Kidney epithelial cell (primary cell): ENCODE measurements at places on chromosomes 4 and X.

GRCh38 chrX:15679246-15679645 is 14.6 kb upstream of the CLTRN start:
- DNase-seq, result no peak

GRCh38 chrX:47704736-47705135 is 45.8 kb upstream of the UXT start:
- DNase-seq, result no peak

DNA sequence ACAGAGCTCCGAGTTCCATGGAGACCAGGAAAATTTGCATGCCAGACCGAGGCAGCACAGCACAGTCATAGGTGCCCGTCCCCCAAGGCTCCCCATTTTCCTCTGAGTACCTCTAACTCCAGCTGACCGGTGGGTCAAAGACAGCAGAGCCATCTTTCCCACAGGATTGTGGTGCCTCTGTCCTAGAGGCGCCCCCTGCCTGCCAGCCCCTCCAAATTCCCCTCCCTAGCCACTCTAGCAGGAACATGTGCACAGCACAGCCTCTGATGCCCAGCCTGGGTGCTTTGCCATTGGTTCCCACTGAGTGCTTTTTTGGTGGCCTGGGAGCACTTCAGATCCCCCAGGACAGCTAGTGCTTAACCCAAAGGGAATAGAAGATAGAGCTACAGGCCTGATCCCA is 368.5 kb upstream of the PABPC5 start:
- no peak for DNase-seq

DNA sequence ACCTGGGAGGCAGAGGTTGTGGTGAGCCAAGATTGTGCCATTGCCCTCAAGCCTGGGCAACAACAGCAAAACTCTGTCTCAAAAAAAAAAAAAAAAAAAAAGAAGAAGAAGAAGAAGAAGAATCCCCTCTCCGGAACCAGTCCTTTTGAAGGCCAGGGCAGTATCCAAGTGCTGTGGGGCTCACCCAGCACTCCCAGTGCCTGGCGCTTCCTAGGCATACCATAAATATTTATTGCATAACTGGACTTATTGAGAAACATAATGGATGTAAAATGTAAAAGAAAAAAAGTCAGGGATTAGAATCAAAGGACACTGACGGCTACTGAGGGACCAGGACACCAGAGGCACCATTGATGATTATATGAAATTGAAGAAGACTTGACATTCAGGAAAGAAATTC is 162.1 kb upstream of the KIT start:
- no peak for DNase-seq

GRCh38 chr4:69360271-69360670 is 80.0 kb downstream of the UGT2B28 start:
- DNase-seq, result no peak

DNA sequence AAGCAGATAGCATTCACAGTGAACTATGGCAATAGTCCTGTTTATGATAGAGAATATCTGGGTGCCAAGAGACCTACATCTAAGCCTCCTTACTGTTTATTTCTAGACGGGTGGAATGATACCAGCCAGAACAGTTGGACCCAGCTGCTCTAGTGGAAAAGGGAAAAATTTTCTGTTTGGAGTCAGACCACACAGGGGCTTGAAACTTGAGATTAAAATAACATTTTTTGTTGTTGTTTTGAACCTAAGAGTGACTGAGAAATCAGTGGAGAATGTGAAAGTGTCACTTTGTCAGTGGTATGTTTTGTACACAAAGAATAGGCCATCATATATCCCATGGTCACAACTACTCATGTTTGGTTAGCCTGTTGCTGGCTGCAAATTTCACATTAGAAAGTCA is 105.7 kb downstream of the AGTR2 start:
- DNase-seq, result no peak

DNA sequence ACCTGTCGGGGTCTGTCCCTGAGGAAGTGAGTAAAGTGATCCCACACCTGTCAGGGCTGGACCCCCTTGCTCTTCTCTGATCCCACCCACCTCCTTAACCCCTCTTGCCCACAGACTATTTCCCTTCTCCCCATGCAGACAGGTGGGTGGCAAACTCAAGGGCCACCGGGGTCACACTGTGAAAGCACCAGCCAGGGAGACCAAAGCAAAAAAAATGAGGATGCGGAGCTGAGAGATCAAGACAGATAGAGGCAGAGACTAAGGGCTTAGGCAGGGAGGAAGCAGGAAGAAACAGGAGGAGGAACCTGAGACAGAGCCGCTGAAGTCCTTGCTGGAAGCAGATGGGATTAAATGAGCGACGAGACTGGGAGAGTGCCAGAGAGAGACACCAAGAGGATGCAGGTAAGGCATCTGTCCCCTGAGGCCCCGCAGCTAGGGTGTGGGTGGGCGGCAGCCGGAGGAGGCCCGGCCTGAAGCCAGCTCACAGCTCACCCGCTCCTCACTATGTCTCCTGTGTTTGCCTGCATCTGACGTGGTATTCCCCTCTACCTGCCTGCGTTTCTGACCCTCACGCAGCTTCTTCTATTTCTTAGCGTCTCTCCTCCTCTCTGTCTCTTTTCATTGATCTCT is 7.2 kb downstream of the TIMM17B start:
- DNase-seq, result no peak

- DNase-seq, result no peak
Measured at GRCh38 chr4:154622598-154622997, 10.1 kb upstream of the FGG start.

DNA sequence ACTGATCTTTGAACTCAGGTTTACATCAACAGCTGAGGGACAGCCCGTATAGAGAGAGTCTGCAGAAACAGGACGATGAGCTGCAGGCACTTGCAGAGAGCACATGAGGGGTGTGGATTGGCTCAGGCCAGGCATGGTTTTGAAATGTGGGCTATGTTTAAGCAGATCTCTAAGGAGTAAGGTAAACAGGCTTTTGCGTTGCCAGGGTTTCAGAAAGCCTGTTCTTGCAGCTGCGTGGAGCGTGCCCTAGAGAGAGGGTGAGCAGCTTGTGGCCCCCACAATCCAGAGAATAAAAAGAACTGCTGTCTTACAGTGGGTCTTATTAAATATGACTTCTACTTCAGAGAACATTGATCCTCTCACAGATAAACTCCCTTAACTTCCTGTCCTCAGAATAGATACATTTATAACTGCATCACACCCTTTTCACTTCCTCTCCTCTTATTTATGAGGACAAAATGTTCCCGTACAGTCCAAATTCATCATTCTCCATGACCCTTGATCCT is 64.1 kb downstream of the TMA16 start:
- no peak for DNase-seq

DNA sequence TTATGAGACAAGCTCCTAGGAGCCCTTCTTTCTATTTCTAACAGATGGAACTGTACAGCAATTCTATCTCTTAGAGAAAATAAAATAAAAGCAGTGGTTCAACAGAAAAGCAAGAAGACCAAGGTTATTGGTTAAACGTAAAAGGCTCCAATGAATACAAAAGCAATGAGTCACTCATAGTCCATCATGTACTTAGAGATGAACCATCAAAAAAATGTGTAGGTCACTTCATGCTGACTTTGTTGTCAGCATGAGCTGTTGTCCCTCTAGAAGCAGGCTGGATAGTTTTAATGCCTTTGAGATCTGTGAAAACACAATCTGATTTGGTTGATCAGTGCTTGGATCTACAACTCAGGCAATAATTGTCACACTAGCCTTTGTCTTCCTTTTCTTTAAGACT is 378.6 kb upstream of the ANXA10 start:
- DNase-seq, result no peak

DNA sequence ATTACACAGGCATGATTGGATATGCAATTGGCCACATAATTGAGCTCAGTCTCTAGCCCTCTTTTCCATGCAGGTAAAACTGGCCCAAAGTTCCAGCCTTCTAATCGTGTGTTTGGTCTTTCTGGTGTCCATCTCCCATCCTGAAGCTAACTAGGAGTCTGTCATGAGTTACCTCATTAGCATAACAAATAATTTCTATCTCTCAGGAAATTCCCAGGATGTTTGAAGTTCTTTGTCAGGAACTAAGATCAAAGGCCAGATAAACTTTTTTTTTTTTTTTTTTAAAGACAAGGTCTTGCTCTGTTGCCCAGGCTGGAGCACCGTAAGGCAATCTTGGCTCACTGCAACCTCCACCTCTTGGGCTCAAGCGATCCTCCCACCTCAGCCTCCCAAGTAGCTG is 15.8 kb downstream of the ATXN3L start:
- DNase-seq, result no peak

DNA sequence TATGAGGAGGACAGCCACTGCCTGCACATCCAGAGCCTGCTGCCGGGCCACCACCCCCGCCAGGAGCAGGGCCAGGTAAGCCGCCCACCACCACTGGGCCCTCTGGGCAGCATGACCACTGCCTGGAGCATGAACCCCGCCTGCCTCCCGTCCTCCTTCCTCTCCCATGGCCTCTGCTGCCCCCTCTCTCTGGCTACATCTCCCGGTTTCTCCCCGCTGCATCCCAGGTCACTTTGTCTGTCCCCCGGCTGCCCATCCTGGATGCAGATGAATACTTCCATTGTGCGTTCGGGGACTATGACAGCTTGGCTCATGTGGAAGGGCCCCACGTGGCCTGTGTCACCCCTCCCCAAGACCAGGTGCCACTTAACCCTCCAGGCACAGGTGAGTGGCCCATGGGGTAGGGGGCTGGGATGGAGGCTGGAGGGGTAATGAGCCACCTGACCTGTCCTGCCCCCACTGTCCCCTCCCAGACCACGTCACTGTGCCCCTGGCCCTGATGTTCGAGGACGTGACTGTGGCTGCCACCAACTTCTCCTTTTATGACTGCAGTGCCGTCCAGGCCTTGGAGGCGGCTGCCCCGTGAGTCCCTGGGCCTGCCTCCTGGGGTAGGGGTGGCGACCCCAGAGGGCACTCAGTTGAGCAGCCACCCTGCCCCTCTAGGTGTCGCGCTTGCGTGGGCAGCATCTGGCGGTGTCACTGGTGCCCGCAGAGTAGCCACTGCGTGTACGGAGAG is 6.0 kb downstream of the PLXNB3 start:
- no peak for DNase-seq

DNA sequence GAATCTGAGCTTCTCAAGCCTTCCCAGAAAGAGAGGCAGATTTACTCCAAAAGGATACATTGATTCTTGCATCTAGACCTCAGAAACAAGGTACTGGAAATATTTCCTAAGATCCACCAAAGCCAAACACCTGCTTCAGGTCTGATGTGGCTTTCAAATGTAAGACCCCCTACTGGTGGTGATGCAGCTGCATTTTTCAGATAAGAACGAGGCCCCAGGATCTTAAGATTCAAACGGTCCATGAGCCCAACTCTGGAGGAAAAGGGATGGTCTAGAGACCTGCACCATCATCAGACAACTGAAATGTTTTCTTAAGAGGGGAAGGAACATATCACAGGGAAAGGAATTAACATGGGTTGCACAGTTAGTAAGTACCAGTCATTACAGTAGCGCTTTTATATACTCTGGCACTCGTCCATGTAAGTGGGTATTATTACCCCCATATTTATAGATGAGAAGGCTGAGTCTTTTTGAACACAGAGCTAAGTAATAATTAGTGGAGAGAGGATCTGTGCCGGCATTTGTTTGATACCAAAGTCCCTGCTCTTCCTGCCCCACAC is 73.7 kb downstream of the LEF1 start:
- no peak for DNase-seq

- DNase-seq, result no peak
Measured at GRCh38 chr4:83234902-83235644, 49.5 kb downstream of the COQ2 start.

GRCh38 chr4:107210450-107211239 is 174.5 kb upstream of the DKK2 start:
- DNase-seq, result no peak

- no peak for DNase-seq
Measured at GRCh38 chr4:30783751-30784150, 63.6 kb downstream of the PCDH7 start.

DNA sequence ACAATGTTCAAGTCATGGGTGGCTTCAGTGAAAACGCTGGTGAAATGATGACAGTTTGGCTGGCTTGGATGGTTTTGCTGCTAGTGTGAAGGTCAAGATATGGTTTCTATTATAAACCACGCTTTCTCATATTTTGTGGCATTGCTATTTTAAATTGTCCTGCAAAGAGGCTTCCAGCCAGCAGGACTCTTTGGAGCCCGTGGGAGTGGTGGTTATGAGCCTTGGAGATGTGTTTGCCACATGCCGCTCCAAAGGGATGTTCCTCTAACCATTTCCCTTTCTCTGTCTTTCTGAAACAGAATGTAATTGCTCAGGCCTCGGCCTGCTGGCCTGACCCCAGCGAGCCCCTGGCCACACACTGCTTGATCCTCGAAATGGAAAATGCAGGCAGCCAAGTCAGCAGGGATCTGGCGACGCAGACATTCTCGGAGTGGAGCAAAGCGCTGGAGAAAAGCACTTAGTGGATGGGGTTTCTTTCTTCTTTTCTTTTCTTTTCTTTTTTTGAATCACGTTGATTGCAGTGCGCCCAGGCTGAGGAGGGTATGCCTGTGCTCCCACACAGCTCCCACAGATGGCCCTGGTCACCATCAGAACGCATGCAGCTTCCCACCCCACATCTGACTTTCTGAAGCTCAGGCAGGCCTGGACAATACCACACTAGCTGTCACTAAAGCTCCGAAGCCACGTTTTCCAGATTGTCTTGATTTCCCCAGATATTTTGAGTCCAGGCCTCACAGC is 114.0 kb downstream of the ENPP6 start:
- DNase-seq, result no peak

GRCh38 chr4:95516528-95517017 is 32.2 kb downstream of the UNC5C start:
- no peak for DNase-seq

- peak; percentile 1 for DNase-seq
Measured at GRCh38 chr4:61149278-61149677, 50.8 kb upstream of the ADGRL3 start.

DNA sequence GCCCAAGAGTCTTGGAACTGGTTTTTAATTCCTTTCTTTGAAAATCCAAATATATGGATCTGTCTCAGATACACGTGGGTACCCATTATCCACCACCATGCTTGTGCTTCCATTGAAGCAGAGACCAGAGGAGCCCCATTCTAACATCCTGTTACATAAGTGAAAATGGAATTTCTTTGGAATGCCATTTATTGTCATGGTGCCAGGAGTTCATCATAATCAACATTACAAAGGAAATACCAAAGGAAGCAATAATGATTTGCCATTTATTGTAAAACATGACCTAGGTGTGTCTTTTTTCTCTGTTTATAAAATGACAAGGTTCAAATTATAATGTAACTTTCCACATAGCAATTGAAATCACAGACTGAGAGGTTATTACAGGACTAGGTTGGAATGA is 61.7 kb downstream of the PALLD start:
- no peak for DNase-seq

- no peak for DNase-seq
Measured at GRCh38 chrX:85591536-85591935, 212.1 kb upstream of the POF1B start.

DNA sequence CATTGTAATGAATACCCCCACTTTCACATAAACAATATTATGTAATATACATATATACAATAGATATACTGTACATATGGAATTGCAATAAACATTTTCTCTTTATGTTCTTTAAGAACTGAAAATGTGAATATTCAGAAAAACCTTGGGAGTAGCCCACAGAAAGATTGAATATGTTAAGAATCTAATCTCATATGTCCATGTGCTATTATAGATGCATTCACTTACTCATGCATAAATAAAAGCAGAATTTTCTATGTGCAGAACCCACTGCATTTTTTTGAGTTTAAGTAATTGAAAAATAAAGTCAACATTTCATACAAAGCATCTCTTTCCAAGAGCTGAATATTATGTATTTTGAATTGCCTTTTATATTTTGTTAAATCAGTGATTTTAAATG is 902.3 kb downstream of the PCDH19 start:
- DNase-seq, result no peak

GRCh38 chr4:184148738-184149637 is 68.7 kb downstream of the ENPP6 start:
- no peak for DNase-seq
